NCI-H510A (cell line): ENCODE measurements at places on chromosomes 5 and 9.

DNA sequence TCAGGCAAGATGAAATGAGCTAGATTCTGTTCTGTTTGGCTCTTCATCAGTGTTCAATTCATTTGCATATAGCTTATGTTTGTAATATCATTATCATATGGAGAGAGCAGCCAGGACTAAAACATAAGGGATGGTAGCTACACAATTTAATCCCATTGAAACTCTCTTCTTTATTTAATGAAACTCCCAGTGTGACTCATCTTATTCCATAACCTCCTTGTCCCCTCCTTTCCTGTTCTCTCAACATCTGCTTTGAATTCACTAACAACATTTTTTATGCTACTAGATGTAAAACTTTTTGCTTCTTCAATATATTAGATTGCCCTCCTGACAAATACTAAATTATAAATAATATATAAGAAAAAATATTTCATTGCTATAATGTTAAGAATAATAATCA is 1823.4 kb downstream of the MAT2B start:
- DNase-seq, result no peak

GRCh38 chr9:79684711-79685575 is 113.2 kb downstream of the TLE4 start:
- DNase-seq, result no peak

GRCh38 chr5:138339091-138339456 is 1.0 kb downstream of the FAM53C start:
- DNase-seq, result no peak

- no peak for DNase-seq
These were observed 17.9 kb upstream of the NDUFB6 start for GRCh38 chr9:32590898-32591297.

GRCh38 chr5:122947772-122948171 is 88.8 kb downstream of the PPIC start:
- DNase-seq, result no peak

DNA sequence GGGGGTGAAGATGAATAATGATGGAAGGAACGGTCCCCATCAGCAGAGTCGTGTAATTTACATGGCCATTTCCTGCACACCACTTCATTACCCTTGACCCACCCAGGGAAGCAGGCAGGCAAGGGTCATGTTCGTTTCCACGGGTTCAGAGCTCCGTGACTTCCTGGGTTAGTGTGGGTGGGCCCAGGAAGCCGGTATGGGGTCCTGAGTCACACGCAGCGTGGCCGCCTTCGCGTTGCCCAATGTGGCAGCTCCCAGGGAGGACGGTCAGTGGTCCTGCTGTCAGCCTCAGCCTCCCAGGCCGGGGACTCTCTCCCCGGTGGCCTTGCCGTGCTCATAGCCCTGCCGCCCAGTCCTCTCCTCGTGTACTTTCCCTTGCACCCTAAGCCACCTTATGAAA is 5.1 kb upstream of the TERT start:
- DNase-seq, result no peak

- no peak for DNase-seq
These were observed 3.6 kb upstream of the IL3 start for GRCh38 chr5:132056610-132057497.

GRCh38 chr9:125428902-125429467 is 167.4 kb downstream of the GAPVD1 start:
- no peak for DNase-seq

DNA sequence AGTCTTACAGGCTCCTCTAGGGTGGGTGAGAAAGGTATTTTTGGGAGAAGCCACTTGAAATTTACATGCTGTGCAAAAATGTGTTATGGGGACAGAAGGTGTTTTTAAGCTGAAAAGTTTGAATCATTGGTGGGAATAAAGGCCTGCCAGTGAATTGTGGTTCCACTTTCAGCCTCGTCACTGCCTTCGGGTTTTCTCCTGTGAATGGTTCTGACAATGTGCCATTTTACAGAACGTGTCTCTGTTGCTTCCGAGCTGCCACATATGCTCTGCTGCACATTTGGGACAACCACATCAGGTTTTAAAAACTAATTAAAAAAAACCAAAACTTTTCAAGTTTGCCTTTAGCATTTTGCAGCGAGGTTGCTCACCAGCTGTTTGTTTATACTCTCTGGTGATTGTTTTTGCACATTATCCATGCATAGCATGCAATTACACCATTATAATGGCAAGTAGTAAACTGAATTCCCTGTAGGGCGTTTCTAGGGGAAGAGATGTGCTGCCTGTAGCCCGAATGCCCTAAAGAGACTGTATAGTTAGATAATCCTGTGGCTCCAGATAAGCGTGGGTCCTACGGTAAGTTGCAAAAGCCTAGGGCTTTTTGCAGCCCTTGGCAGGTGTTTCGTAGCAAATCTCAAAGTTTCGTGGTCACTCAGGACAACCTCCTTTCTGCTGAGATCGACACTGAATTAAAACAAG is 40.1 kb upstream of the SUB1 start:
- no peak for DNase-seq

DNA sequence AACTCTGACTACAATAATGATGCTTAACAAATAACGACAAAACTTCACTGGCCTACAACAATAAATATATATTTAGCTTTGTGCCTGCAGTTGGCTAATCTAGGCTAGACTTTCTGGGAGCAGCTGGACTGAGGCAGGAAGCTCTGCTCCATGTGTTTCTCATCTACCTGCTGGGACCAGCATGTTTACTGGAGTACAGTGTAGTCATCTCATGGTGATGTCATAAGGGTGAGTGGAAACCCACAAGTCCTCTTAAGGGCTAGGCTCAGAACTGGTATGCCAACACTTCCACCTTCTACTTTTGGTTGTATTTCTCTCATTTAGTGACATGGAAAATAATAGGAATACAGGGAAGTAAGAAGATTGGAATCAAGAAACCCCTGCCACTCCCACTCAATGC is 85.7 kb upstream of the NIPBL start:
- DNase-seq, result no peak

DNA sequence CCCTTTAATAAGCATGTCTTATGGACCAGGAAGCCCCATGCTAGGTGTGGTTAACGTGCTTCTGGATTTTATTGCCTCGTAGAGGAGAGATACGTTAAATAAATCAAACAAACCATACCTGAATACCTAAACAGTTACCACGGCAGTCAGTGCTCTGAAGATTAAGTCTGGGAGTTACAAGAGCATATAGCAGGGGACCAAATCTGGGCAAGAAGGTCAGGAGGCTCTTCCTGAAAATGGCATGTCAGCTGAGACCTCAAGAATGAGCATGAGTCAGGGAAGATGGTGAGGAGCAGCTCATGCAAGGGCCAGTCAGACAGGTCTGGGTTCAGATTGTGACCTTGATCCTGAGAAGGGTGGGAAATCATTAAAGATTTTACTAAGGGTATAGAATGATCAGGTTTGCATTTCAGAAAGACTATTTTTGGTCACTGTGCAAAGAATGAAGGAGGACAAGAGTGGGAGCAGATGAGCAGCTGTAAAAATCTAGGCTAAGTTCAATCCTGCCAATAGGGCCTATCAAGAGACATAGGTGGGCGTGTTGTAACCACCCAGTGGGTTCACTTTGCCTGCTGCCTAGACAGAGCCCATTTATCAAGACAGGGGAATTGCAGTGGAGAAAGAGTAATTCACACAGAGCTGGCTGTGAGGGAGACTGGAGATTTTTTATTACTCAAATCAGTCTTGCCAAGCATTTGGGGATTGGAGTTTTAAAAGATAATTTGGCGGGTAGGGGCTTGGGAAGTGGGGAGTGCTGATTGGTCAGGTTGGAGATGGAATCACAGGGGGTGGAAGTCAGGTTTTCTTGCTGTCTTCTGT is 4.8 kb upstream of the ZNF366 start:
- DNase-seq, result no peak

DNA sequence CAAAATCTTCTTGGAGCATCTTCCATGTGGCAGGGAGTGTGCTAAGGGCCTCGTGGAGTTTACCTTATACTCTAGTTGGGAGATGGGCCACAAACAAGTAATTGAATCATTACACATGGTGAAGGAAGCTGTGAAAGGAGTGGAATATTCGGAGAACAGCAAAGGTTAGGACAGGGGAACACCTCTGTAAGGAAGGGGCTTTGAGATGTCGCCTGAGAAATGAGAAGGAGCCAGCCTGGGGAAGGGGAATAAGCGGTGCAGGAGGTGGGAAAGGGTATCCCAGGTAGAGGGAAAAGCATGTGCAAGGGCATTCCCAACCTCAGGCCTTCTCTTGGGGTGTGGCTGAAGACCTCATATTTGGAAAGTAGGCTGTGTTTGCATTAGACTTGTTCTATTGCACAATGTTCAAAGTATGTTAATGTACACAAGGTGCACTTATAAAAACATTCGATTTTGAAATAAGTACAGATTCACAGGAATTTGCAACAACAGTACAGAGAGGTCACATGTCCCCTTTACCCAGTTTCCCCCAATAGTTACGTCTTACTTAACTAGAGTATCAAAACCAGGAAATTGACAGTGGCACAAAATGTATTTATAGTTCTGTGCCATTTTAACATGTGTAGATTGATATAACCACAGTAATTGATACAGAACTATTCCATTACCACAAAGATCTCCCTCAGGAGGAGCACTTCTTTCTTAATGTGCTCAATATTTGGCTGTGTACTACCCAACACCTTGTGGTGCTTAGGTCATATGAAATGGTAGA is 2.4 kb upstream of the STOM start:
- no peak for DNase-seq

GRCh38 chr5:89954916-89955315 is 454.6 kb downstream of the CETN3 start:
- DNase-seq, result no peak

DNA sequence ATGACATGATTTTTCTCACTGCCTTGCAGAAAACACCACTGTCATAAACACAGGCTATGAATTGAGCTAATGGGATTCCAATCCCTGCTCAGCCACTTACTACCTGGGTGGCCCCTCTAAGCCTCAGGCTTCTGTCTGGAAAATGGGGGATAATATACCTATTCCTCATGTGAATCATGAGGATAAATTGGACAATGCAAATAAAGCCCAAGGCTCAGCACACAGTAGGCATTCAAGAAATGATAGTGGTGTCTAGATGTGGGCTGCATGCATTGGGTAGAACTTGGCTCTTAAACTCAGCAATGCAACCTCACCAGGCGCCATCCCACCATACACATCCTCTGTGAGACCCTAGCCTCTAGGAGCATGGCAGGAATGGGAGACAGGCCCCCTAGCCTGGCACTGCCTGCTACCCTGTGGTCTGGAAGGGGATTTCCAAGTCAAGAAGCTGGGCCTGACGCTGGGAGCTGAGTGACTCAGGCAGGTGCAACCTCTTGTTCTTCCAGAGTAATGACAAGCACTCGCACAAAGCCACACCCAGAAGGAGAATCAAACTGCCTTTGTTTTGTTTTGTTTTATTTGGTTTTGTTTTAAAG is 2.3 kb upstream of the TNIP1 start:
- DNase-seq, result no peak

DNA sequence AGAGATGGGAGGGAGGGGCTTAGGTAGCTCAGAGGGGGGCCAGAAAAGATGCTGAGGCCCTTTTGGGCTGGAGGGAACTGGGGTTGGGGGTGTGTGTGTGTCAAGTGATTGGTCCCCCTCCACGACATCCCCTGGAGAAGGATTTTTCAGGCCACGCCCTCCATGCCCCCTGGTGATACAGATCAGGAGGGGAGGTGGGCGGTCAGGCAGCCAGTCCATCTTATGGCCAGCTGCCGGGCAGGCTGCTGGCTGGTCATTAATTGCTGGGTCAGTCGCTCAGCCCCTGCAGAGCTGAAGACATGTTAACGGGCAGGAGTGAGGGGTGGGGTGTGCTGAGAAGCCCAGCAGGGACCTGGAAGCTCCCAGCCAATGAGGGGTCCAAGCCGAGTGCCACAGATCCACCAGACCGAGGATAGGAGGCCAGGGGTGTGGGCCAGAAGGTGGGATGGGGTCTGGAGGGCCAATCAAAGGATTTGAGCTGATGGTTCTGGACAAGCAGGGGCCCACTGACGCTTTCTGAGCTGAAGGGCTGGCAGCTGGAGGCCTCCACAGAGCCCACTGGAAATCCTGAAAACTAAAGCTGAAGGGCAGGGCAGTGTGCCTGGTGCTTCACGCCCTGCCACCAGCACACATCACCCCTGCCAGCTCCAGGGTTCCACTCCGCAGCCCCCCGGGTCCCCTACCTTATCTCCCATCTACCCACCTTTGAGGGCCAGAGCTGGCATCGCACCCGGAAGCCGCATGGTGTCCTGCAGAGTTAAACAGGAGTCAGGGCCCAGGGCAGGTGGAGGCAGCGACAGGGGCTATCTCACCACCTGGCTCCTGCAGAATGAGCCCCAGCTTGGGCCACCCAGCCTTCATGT is 19.1 kb downstream of the PDGFRB start:
- no peak for DNase-seq

GRCh38 chr5:150311015-150311692 is 8.4 kb upstream of the ARSI start:
- DNase-seq, result no peak

GRCh38 chr9:91873637-91874051 is 76.4 kb downstream of the ROR2 start:
- no peak for DNase-seq

DNA sequence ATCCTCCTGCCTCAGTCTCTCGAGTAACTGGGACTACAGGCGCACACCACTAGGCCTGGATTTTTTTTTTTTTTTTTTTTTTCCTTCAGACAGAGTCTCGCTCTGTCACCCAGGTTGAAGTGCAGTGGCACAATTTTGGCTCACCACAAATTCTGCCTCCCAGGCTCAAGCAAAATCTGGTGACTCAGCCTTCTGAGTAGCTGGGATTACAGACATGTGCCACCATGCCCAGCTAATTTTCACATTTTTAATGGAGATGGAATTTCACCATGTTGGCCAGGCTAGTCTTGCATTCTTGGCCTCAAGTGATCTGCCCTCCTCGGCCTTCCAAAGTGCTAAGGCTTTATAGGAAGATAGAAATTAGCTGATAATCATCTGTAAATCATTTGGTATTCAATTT is 43.9 kb downstream of the NSA2 start:
- no peak for DNase-seq
